ENCODE measurements at places on chromosomes 6 and 20.

- peak; percentile 85 for DNase-seq
Observed at GRCh38 chr20:23257848-23258746, 92.5 kb upstream of the NXT1 start.

- no peak for DNase-seq
Observed at GRCh38 chr6:50818020-50818419, 651 bp upstream of the TFAP2B start.

- DNase-seq = peak; percentile 83
Observed at GRCh38 chr20:36175016-36175415, 20.5 kb downstream of the EPB41L1 start.

DNA sequence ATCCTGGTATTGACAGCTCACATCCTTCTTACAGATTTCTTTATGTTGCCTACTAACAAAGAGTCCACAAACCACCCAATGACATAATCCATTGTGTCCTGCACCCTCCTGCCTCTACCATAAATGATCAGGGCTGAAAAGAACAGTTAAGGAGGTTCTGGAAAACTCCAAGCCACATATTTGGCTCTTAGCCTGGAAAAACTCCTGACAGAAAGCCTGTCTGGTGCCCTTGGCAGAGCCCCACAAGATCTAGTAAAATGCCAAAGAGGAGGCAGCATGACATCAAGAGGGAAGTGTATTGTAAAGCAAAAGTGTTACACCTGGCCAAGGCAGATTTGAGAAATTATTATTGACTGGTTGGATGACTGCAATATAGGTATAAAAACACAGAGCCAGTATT is 126.4 kb upstream of the VGLL2 start:
- no peak for DNase-seq

GRCh38 chr20:42974347-42974746 is 215.4 kb downstream of the PTPRT start:
- DNase-seq = no peak
